Activated T-helper 9 cell treated with anti-CD3 and anti-CD28 coated beads, Interleukin-2, amount 50 U/mL, for 16 hours (primary cell): ENCODE measurements at places on chromosomes 5 and 9.

DNA sequence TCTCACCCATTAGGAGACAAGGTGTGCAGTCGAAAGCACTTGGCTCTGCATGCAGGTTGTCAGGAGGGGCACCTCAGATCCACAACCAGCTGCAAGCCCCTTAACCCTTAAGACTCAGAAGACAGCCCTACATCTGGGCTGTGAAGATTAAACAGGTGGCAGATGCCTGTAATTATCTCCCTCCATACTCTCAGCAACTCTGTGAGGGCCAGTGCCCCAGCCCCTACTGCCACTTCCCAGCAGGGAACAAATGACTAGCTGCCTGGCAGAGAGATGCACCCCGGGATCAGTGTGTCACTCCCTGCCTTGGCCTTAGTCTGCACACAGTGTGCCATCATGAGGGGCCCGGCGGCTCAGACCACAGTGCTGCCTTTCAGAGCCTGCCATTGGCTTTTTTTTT is 42.0 kb downstream of the CRB2 start:
- no peak for DNase-seq

DNA sequence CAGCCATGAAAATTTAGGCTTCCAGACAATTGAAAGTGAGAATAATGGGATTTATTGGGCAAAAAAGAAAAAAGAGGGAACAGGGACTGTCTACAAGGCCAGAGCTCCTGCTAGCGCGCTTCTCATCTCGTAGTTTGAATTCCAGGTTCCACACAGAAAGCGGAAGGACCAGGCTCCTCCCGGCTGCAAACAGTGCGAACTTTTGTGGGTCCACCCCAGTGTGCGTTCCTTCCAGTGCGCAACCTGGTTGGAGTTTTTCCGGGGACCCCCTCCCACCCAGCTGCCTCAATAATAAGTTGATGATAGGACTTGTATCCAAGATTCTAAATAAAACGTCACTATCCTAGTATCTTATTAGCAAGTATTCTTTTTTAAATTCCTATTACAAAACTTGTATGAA is 467.7 kb upstream of the TUSC1 start:
- no peak for DNase-seq

GRCh38 chr5:88045165-88045564 is 223.5 kb downstream of the TMEM161B start:
- DNase-seq: no peak

DNA sequence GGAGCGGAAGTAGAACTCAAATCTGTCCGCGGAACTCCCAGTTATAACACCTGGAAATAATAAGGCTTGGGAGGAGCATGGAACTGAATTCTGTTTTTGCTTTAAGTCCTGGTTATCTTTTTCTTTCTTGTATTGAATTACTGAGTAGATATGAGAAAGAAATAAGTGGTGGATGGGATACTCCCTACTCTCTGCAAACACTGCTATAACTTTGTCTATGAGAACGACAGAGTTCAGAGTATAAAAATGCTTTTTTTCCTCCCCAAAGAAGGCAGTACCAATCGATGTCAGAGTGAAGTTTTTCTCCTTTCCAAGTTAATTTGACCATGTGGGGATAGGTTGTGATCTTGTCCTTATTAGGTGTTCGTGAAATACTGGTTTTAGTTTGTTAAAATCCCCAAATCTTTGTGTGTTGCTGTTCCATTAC is 1.2 kb downstream of the RIC1 start:
- no peak for DNase-seq

DNA sequence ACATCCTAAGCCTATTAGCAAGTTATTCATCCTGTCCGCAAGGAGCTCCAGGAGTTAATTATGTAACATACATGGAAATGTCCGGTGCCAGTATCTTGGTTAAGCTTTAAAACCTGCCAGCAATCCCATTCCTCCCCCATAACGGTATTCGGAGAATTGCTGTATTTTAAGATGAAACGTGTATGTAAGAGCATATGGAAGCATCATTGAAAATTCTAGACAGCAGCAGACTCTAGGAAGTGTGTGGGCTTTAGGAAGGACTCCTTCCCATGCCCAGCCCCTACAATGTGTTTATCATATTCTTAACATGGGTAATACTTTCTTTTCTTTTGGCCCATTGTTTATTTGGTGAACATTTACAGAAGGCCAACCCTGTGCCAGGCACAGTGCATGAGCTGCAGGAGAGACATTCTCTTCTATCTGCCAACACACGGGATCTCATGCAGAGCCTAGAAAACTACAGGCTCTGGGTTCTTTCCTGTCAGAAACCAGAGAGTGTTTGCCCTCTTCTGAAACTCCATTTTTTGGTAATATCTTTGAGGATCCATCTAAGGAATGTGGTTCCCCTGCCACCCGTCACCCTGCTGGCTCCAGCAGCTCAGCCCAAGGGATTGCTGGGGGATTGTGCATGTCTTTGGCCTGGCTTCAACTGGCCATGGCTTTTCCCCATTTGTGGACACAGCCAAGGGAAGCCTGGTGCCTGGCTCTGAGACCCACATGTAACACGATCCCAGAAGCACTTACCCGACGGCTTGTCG is 15.1 kb downstream of the ANGPTL2 start:
- DNase-seq: no peak

DNA sequence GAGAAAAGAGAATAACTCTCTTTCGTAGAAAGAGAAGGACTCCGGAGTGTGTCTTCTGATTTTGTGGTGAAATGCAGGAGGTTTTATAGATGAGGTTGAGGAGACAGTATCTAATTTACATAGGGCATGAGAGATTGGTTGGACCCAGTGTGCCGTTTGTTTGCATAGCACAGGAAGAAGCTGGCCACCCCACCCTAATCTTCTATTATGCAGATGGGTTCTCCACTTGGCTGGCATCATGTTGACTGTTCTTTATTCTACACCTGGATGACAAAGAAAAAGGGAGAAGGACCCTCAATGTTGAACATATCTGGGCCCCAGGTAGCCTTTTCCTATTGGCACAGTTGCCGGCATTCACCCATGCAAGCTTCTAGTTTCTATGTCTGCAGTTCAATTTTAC is 23.2 kb upstream of the MINAR2 start:
- DNase-seq: no peak

DNA sequence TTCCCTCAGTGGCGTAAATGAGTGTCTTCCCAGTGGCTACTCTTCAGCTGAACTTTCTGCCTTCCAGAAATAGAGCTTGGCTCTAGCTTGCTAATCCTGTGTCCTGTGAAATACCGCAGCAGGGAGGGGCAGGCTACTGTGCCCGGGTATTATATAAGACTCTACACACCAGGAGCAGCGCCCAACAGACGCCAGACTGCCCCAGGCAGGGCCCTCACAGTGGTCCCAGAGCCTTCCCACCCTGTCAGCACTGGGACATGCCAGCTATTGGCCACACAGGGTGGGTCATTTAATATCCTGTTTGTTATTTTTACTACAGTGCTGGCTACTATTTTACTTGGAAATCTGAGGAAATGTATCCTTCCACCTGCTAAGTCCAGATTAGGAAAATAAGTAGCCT is 121.0 kb downstream of the FEM1C start:
- DNase-seq: no peak

GRCh38 chr5:82164977-82165713 is 113.0 kb downstream of the RPS23 start:
- DNase-seq: no peak

DNA sequence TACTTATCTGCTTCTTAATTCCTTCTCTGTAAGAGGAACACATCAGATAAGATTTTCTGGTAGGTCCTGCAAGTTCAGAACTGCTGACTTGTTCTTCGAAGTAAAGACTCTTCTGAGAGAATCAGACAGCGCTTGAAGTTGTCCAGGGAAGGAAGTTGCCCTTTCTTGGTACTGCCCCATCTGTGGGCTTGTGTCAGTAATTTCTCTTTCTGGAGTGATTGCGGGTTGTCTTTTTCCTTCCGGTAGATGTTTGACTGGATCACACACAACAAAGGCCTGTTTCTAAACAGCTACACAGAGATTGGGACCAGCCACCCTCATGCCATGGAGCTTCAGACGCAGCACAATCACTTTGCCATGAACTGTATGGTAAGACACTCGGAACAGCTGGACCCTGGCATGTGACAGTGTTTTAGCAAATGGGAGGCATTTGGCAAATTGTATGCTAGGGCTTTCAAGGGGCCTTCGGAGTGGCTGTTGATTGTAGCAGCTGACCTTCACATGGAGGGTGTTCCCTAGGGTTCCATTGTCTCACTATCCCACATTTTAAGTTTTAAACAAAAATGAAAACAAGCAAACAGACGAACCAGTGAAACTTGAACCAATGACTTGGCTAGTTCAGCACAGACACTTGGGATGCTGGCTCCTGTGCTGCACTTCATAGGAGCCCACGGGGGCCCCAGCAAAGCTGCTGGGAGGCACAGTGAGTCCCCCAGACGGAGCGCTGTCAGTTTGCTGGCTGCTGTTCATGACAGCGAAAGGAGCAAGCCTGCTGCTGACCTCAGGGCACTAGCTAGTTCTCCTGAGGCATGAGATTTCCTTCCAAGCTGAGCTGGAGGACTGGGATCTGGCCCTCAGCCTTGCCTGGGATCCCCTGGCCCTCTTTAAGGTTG is 149.9 kb downstream of the TRIO start:
- no peak for DNase-seq

GRCh38 chr9:14412775-14413174 is 98.8 kb upstream of the NFIB start:
- DNase-seq: no peak

GRCh38 chr5:6435356-6435755 is 13.3 kb upstream of the UBE2QL1 start:
- no peak for DNase-seq

DNA sequence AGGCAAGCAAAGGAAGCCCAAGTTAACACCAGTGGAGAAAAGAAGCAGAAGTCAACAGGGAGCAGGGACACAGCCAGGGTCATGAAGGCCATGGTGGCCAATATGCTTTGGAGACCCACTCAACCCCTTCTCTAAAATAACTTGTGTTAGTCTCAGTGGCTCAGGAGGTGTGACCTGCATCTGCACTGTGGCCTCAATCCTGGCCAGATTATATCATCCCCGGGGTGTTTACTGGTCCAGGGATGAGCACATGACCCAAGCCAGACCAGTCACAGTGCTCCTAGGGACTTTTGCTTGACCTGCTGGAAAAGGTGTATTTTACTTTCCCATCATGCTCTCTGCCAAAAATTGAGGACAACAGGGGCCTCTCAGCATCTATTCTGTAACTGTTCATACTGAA is 105.2 kb downstream of the DPYSL3 start:
- no peak for DNase-seq

GRCh38 chr9:107251756-107252322 is 31.2 kb upstream of the RAD23B start:
- no peak for DNase-seq

GRCh38 chr9:125397736-125398135 is 136.1 kb downstream of the GAPVD1 start:
- no peak for DNase-seq

DNA sequence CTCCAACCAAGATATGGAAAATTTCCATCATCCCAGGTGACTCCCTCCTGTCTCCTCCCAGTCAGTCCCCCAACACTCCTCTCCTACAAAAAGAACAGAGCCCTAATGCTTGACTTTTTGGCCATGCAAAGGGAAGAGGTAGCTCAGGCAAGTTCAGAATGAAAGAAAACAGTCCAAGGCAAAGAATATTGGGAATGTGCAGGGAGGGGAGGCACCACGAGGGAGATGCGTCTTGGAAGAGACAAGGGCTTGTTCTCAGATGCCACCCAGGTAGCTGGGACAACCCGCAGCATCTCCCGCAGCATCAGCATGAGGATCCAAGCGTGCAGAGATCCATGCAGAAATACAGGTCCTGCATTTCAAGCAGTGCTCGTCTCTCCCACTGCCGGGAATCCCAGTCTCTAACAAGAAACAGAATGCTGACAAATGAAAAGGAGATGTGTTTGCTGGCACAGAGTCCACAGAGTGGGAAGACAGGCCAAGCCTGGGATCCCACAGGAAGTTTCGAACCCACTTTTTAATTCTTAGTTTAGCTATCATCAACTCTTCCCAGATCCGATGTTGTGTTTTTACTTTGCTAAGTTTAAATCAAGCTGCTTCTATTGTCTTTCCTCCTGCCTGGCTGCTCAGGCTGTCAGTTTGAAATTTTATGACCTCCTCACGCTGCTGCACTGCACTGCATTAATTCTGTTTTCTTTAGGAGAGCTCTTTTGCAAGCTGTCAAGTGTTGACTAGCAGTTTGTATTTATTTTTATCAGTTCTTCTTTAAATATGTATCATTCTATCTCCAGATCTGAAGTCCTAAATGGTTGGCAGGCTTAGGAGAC is 86.8 kb upstream of the OSMR start:
- DNase-seq: no peak

DNA sequence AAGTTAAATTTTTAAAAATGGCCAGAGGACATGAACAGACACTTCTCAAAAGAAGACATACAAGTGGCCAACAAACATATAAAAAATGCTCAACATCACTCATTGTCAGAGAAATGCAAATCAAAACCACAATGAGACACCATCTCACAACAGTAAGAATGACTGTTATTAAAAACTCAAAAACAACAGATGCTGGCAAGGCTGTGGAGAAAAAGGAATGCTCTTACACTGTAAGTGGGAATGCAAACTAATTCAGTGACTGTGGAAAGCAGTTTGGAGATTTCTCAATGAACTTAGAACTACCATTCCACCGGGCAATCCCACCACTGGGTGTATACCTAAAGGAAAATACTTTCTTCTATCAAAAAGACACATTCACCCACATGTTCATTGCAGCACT is 168.5 kb upstream of the PIK3R1 start:
- DNase-seq: no peak

DNA sequence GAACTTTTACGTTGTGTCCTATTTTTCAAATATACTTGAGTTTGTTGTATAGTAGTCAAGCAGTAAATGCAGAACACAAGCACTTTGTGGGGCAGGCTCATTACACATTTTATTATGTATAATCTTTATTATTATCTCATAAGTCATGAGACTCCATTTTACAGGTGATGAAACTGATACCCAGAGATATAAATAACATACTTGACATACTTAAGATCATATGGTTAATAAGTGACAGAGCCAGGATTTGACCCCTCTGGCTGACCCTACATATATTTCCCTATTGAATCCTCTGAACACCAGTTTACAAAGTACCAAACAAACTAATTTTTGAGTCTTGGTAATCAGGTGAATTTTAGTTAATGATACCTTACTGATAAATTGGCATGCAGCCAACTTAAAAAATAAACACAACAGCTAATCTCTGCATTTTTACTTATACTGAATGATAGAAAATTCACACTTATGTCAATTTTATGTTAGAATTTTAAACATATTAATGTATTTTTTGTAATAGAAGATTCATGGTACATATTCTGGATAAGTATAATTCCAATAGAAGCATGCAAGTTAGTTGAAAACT is 305.0 kb upstream of the MEF2C start:
- no peak for DNase-seq

DNA sequence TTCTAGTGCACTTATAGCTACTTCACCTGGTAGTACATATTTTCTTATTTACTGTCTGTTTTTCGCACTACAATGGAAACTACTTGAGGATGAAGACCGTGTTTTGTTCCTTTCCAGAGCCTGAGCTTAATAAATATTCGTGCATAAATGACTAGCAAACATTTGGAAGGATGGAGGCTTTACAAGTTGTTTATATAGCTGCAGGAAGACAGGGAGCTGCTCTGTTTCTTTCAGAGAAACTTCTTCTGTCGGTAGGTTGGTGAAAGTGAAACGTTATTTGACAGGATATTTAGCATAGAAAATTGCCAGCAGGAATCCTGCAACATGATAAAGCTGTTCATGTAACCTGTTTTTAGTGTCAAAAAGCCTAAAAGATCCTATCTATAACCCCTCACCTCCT is 210.6 kb downstream of the PCSK5 start:
- DNase-seq: no peak
